ENCODE measurements at places on chromosomes 2 and 18.
A peak's percentile ranks its signal among the peaks of the same experiment; 100 is the strongest.

DNA sequence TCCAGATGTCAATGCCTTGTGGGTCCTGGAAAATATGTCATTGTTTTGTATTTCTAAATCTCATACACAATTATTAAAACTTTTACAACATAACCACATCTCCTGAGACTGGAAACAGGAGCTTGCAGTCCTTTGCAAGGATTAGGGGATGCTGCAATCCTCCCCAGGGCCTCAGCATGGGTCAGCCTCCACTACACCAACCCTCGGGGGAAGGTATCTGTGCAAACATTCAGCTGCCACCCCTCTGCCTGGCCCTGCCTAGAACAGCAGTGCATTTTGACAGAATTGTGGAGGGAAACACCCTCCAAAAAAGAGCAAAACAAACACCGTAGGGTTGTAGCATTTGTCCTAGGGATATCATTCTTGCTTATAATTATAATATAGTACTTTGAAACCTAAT is 4.2 kb upstream of the UPP2 start:
- no peak for DNase-seq

- peak; percentile 45 for DNase-seq
Measured at GRCh38 chr2:42101206-42102023, 53.6 kb downstream of the PKDCC start.

- peak; percentile 44 for DNase-seq
Measured at GRCh38 chr2:42493468-42494354, at the start of gene KCNG3. KCNG3 (minus strand) TSS chr2:42493982; CDS start chr2:42493501, 481 bp downstream.

GRCh38 chr2:74872389-74872836 is 38.5 kb downstream of the HK2 start:
- DNase-seq: no peak

- no peak for DNase-seq
Measured at GRCh38 chr18:12278741-12279682, 24.9 kb downstream of the CIDEA start.

GRCh38 chr2:176269319-176270099 is at the start of gene MTX2:
MTX2 (plus strand) TSS chr2:176269442; CDS start chr2:176269630, 188 bp downstream.
- DNase-seq: peak; percentile 77

GRCh38 chr2:100178085-100178788 is 35.8 kb upstream of the AFF3 start:
- peak; percentile 42 for DNase-seq

- no peak for DNase-seq
Measured at GRCh38 chr18:25033747-25034471, 318.1 kb downstream of the ZNF521 start.

- DNase-seq: no peak
Measured at GRCh38 chr18:48959921-48960920, 9.5 kb upstream of the SMAD7 start.

GRCh38 chr2:212157012-212157411 is 381.6 kb downstream of the ERBB4 start:
- DNase-seq: no peak

DNA sequence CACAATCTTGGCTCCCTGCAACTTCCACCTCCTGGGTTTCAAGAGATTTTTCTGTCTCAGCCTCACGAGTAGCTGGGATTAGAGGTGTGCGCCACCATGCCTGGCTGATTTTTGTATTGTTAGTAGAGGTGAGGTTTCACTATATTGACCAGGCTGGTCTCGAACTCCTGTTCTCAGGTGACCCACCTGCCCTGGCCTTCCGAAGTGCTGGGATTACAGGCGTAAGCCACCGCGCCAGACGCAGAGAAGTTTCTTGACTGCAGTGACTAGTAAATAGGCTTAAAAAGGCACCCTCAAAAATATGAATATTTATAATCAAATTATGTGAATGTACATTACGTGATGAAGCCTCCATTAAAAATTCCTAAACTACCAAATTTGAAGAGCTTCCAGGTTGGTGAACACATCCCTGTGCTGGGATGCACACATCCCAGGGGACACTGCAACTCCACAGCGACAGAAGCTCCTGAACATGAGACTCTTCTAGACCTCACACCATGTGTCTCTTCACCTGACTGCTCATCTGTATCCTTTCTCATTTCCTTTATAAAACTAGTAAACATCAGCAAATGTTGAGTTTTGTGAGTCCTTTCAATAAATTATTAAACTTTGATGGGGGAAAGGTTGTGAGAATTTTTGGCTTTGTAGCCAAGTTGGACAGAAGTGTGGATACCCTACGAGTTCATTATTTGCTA is 203.3 kb upstream of the SPOPL start:
- no peak for DNase-seq

DNA sequence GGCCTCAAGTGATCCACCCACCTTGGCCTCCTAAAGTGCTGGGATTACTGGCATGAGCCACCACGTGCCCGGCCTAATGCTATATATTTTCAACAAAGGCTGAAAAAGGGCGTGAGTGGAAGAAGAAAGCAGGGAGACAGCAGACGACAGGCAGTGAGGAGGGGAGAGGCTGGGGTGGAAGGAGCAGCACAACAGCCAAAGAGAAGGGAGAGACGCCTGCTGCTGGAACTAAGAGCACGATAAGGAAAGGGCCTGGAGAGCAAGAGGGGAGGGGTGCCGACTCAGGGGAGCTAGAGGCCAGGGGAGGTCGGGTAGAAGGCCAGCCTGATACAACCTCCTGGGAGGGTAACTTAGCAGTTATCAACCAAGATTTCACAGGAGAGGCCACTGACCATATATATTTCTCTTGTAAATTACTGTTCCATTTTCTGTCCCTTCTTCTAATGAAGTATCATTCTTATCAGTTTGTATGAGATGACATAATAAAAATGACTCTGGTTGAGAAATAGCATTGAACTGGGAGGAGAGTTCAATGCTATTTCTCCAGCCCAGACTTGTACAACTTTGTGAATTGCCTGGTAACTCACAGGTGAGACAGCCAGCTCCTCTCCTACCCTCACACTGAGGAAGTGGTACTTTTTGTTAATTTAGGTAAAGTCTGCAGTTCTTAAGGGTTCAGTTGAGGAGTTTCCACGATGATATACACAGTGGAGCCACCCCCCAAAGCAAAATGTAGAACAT is 5.8 kb upstream of the RNU4ATAC start:
- DNase-seq: no peak

DNA sequence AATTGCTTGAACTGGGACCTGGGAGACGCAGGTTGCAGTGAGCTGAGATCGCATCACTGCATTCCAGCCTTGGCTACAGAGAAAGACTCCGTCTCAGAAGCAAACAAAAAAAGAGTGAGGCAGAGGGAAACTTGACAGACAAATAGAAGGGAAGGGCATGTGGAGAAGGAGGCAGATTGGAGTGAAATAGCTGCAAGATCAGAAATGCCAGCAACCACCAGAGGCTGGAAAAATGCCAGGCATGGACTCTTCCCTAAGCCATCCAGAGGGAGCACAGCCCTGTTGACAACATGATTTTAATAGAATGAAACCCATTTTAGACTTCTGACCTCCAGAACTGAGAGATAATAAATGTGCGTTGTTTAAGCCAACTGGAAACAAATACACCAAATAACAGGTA is 447.2 kb upstream of the SPHKAP start:
- DNase-seq: no peak

GRCh38 chr2:172861098-172861497 is 125.5 kb downstream of the RAPGEF4 start:
- DNase-seq: no peak

DNA sequence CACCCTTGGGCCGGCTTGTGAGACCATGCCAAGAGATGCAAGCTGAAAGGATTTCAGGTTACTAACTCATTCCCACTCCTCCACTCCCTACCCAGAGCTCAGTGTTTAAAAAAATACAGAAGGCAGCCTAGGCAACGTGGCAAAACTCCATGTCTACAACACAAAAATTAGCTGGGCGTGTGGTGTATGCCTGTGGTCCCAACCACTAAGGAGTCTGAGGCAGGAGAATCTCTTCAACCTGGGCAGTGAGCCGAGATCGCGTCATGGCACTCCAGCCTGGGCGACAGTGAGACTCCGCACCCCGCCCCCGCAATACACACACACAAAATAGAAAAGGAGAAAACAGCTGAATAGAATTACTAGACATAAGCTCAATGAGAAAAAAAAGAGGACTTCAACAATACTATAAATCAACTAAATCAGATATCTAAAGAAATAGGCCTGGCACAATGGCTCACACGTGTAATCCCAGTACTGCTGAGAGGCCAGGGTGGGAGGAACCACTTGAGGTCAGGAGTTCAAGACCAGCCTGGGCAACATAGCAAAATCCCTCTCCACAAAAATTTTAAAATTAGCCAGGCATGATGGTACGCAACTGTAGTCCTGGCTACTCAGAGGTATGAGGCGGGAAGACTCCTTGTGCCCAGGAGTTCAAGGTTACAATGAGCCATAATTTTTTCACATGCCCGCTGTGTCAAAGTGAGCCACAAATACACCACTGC is 10.1 kb downstream of the IWS1 start:
- no peak for DNase-seq

DNA sequence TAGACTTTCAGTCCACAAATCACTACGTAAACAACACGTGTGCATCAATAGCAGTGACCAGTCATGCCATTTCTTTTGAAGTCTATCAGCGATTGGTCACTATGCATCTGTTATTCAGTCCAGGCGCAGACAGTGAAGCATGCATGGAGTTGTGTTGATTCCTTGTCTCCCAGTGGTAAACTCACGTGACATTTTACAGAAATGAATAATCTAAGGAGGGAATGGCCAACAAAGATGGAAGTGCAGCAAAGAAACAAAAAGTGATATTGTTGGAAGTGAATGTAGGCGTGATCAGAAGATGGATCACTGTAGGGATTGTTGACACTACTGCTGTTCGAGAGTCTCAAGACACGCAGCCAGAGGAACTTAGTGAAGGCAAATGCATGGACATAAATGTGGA is 317.8 kb upstream of the MGAT5 start:
- no peak for DNase-seq

DNA sequence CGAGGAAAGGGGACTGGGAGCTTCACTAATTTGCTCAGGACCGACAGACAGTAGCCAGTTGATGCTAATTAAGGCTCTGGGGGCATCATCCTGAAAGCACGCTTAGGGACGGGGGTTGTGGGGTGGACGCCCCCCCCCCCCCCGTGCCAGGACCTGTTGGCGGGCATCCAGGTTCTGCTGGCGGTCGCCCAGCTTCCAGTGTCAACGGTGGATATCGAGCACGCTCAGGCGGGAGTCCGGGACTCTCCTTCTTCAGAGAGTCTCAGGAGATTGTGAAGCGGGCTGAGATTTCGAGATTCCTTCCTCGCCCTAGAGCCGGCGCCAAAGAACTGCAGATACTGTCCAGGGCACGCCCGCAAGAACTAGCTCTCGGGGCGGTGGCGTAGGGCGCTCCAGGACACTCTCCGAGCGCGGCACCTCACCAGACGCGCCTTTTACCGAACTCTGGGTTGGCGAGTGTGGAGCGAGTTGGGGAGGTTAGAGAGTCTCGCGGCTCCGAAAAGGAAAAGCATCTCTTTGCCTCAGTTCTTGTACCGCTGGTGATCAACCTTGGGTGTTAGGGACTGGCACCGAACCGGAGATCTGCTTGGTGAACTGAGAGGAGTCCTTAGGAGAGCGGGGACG is 5.6 kb downstream of the RAX start:
- DNase-seq: no peak

GRCh38 chr2:68441179-68441993 is 25.7 kb downstream of the FBXO48 start:
- DNase-seq: peak; percentile 92

DNA sequence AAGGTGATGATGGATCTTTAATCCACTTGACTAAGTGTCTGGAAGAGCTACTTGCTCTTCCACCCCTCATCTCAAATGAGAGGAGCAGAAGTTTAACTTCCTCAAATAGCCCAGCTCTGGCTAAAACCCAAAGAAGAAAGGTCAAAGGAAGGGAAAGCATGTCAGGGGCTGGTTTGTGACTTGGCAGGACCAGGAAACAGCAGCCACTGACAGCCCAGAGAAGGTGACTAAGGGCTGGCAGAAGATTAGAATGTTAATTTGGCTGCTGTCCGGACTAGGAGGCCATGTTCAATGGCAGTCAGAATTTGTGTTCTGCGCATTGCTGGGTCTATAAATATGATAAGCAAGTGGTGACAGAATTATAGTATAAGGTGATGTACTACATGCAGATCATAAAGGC is 386.2 kb downstream of the SETBP1 start:
- no peak for DNase-seq

- no peak for DNase-seq
Measured at GRCh38 chr18:48388478-48388877, 20.7 kb downstream of the ZBTB7C start.

DNA sequence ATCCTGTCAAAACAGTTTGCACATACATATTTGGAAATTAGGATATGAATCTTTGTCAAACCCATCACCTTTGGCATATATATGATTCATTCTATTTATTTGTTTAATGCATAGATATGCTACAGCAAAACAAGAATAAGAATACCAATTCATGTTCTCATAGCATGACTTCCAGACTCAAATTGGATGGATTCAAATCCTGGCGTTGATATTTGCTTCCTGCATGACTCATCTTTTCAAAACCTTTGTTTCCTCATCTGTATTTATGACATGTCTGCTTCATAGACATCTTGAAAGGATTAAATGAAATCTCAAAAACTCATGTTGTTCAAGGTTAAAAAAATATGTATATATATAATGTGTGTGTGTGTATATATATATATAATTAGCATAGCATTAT is 261.3 kb downstream of the MBD5 start:
- DNase-seq: no peak

DNA sequence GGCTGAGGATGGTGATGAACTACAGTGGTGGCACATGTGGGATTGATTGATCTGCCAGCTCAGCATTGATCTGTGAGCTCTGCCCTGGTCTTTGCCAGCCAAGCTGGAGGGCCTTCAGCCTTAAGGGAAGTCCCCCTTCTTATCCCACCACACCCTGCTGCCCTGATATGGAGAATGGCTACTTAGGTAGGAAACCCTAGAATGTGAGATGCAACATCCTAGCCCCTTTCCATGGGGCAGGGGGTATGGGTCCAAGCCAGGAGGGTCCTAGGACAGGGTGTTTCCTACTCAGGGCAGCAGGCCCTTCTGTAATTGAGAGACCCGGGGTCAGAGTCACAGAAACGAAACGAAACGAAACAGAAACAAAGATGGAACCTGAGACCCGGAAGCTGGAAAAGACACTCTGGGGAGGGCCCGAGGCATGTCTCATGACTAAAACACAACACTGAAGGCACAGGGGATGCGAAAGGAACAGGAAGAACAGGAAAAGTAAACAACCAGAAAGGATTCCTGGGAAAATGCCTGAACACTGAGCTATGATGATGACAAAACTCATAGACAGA is 16.9 kb upstream of the SULT1C2 start:
- DNase-seq: no peak

- DNase-seq: no peak
Measured at GRCh38 chr2:14148216-14148615, 484.3 kb upstream of the LRATD1 start.

- DNase-seq: no peak
Measured at GRCh38 chr2:145012806-145013205, 492.9 kb upstream of the ZEB2 start.

GRCh38 chr2:70471129-70471528 is 82.5 kb downstream of the TGFA start:
- DNase-seq: no peak

DNA sequence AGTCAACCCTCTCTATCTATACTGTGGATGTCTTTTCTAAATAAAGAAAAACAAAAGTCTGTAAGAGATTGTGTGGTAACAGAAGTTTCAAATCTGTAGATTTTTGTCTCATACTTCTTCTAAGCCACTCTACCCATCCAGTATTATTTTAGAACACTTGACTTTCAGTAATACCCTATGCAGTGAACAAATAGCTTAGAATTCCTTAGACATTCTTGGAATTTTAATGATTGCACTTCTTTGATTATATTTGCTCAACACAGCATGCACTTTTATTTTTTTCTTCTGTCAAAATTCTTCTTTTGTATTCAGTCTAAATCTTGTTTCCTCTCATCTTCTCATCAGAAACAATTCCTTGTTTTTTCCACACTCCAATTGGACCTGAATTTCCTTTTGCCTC is 1080.2 kb downstream of the SUCLG1 start:
- no peak for DNase-seq

GRCh38 chr2:5164776-5165525 is 527.2 kb upstream of the SOX11 start:
- no peak for DNase-seq

Data from activated CD4-positive, alpha-beta T cell treated with anti-CD3 and anti-CD28 coated beads, Interleukin-2, amount 50 U/mL, for 16 hours (primary cell).